Activated naive CD8-positive, alpha-beta T cell treated with anti-CD3 and anti-CD28 coated beads for 36 hours (primary cell): ENCODE measurements at places on chromosomes 7 and 10. TPM values are rescaled to one million over a fixed set of nuclear protein-coding genes. Genes with fewer than 3 reads are reported as not detected.

ITGA8 gene
- total RNA-seq, result not detected

TRIM74 gene
- 0.35 TPM for total RNA-seq

NAT16 gene
- total RNA-seq, result not detected

SLC39A12 gene
- not detected for total RNA-seq

PODXL gene
- total RNA-seq, result 0.70 TPM

OPALIN gene
- not detected for total RNA-seq

NSUN6 gene
- total RNA-seq, result 13.0 TPM

CXCL12 gene
- total RNA-seq, result not detected

WNT16 gene
- total RNA-seq, result not detected

HOXA9 gene
- total RNA-seq, result not detected

AKR1E2 gene
- total RNA-seq, result 5.6 TPM

UPK3BL2 gene
- 9.6 TPM for total RNA-seq

OR2A12 gene
- not detected for total RNA-seq

- no peak for DNase-seq
These were observed 190.2 kb downstream of the REEP3 start for GRCh38 chr10:63711361-63711760.

GRCh38 chr7:107684947-107685463 is 24.4 kb downstream of the SLC26A4 start:
- no peak for DNase-seq

DNA sequence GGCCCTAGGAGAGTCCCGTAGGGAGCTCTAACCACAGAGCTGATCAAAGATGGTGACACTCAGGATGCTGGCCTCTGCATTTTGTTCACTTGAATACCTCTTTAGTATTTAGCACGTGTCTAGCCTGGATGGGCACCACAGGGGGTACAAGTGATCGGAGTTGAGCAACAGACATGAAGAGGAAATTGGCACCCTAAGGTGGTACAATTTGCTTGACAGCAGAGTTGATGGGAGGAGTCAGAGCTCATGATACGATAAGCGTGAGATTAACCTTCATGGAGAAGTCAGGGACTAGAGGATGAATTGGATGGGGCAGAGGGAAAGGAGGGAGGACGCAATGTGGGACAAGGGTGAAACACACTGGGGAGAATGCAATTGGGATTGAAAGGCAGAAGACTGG is 9.9 kb upstream of the ZNF212 start:
- DNase-seq, result no peak

DNA sequence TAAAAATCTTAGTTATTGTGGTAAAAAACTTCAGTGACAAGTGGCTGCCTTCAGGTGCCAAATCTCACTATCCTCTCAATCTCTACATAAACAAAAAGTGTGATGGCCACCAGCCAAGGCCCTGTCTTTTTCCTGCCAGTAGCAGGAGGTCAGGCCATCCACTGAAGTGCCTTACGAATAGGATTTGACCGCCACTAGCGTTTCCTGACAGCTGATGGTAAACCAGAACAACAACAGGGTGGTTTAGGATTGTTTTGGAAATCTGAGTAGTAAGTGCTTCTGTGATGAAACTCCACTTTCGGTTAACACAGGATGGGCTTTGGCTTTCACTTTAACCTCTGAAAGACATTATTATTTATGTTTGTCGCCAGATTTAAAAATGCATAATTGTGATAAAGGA is 55.7 kb upstream of the OGDHL start:
- no peak for DNase-seq

GRCh38 chr10:126124046-126124445 is 227.7 kb downstream of the FANK1 start:
- DNase-seq, result no peak

DNA sequence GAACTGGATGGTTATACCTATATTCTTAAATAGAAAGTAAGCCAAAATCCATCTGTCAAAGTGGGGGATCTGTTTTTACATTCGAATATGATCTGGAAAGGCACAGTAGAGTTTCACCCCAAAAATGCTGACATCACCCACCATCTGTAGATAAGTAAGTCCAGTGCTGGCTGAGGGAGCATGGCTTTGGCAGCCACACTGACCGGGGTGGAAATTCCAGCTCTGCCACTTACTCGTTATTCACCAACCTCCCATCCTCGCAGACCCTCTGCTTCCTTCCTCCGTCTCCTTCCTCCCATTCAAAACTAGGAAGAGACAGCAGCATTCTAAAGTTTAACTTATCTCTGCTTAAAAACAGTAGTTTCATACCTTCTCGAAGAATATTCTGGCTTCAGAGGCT is 84.9 kb upstream of the GATA3 start:
- no peak for DNase-seq

GRCh38 chr10:78407009-78407711 is 373.5 kb downstream of the RPS24 start:
- DNase-seq, result peak; percentile 66

- DNase-seq, result no peak
These were observed 89.1 kb downstream of the TNS3 start for GRCh38 chr7:47492716-47493325.

DNA sequence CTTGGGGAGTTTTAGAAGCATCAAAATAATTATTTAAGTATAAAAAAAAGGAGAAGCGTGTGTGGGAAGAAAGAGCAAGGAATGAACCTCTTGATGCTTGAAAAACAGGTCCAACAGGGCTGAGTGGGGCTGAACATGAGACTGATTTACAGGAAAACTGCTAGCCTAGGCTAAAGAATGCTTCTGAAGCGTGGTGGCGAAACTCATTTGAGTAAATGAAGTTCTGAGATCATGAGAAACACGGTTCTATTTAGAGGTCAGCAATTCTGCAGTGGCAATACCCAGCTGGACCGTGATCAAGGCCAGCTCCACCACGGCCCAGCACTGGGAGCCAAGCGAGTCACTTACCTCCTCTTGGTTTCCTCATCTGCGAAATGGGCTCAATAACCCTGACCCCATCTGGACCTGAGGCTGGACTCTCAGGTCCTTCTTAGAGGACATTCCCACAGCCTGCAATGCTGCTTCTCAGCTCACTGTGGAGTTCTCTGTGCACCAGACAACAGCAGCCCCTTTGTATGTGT is 140.1 kb upstream of the ADAM12 start:
- no peak for DNase-seq

DNA sequence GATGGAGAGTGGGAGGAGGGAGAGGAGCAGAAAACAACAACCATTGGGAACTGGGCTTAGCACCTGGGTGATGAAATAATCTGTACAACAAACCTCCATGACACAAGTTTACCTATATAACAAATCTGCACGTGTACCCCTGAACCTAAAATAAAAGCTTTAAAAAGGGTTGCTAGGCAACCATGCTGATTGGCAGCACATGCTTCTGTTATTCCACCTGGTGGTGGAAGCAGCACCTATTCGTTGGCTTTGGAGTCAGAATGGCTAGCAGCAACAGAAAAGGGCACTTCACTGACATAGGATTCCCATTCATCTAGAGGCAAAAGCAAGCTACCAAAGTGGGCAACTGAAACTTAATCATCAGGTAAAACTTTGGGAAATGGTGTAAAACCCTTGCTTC is 57.1 kb downstream of the RELN start:
- no peak for DNase-seq

DNA sequence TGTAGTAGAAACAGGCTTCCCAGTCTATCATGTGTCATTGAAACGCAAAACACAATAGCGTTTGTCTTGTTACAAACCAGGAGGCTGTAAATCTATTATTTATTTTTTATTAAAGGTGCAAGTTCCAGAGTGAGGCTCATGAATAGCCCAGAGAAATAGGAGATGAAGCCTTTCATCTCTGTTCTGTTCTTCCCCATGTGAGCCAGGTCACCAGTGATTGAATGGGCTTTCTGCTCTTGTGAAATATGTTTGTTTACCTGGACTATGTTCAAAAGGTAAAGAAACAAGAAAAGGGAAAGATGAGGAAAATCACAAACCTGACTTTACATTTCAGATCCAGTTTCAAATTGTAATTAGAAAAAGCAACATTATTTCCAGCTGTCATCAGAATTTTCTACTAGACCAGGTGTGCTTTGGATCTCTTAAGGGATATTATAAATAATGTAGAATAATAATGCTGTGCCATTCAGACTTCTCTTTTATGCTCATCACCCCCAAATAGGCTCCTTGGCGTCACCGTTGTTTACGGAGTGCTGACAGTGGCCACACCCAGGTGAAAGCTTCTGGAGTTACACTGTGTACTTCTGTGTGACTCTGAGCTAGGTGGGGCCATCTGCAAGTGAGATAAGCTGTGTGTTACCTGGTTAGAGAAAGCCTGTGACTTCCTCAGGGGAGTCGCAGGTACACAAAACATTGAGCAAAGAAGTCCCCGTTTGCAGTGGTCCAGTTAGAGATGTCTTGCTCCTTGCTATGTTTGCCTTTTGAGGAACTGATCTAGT is 274.9 kb downstream of the SDK1 start:
- no peak for DNase-seq

GRCh38 chr7:412313-412710 is 107.3 kb downstream of the PDGFA start:
- DNase-seq, result no peak

DNA sequence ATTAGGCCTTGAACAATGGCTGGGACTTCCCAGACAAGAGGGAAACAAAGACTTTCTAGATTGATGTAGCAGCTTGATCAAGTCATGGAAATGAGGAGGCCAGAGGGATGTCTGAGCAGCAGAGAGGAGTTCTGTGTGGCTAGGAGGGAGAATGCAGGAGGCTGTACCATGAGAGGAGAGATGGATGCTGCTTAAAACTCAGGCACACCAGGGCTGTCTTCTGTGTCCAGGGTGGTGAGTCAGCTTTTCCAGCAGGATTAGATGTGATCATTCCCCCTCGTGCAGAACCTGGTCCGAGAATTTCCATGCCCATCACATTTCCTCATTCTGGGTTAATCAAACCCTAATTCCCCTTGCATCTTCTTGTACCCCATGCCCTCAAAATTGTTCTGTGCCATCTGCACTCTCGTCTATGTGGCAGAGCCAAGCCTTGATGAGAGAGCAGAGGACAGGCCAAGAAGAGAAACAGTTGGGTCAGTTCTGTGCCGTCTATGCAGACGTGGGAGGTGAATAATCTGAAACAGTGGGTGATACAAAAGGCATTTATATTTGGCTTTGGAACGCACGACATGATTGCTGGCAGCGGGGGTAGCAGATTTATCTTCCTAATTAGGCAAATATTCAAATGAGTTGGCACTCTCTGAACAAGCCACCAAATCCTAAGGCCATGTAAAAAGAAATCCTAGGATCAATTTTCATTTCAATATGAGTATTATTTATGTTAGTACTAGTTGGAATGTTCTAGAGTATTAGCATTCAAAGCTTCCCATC is 160.7 kb downstream of the TMEM178B start:
- no peak for DNase-seq

GRCh38 chr10:13347043-13347499 is 1.0 kb downstream of the SEPHS1 start:
- no peak for DNase-seq

DNA sequence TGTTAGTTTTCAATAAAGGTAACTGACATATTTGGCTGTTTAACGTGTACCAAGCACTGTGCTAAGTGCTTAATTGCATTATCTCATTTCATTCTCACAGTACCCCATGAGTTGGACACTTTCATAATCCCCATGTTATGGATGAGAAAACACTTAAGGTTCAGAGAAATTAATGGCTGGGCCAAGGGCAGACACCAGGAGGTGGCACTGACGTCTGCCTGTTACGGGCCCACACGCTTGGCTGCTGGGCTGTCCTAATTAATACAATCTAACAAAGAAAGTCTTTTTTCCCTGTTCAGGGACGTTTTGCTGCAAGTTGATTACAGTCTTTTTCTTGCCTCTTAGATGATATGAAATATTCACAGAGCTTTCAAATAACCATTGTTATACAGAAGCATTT is 16.1 kb downstream of the DYDC2 start:
- no peak for DNase-seq

DNA sequence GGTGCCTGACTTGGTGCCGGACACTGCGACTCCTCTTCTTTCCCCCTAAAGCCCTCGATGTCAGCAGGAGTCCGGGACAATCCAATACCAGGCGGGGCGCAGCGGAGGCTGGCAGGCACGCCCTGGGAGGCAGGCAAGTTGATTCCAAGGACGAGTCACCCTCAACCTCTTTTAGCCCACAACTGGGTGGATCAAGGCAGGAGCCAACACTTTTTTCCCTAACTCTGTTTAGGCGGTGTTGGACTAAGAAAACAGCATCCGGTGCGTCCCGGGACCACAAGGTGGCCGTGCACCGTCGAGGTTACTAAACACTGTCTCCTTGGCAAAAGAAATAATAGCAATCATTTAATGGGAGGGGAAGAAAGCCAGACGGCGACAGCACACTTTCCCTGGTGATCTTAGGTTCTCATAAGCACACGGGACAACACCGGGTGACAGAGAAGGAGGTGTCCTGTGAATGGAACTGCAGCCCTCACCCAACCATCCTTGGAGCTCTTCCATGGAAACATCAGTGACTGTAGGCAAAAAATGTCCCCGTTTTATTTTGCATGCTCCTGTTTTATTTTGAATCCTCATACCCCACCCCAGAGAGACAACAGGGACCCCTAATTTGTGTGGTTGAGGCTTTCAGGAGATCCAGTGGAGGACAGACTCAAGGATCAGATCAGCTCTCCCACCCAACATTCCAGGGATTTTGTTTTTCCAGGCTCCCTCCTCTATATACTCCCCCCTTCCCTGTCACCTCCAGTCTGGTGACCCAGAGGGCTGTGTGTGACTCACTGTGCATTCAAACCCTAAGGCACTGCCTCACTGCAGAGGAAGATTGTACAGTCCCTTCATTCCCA is 1.3 kb upstream of the CALCR start:
- no peak for DNase-seq

- no peak for DNase-seq
These were observed 178.2 kb upstream of the KLF6 start for GRCh38 chr10:3963191-3963673.

GRCh38 chr10:21526188-21526859 is 842 bp upstream of the SKIDA1 start:
- DNase-seq, result peak; percentile 57

DNA sequence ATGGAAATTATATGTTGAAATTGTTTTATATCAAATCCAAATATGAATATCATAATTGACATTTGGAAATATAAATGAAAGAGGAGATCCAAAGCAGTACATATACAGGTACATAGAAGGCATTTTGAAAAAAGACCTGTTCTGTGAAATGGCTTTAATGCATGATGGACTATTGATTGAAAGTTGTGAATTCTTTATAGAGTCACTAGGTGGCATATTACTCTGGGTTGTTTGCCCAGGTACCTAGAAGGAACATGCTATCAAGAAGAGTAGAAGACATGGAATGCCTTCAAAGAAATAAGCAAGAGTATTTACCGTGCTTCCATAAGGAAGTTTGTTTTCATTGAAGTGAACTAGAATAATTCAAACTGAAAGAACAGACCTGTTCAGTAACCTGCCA is 160.0 kb upstream of the ANK3 start:
- no peak for DNase-seq

GRCh38 chr7:108375668-108376067 is 80.6 kb downstream of the NRCAM start:
- no peak for DNase-seq

GRCh38 chr7:127782075-127782474 is 130.1 kb downstream of the SND1 start:
- no peak for DNase-seq

- DNase-seq, result no peak
These were observed 148.5 kb downstream of the PPP1R17 start for GRCh38 chr7:31835471-31835870.

- no peak for DNase-seq
These were observed 93.0 kb downstream of the ABLIM1 start for GRCh38 chr10:114565066-114565465.

- no peak for DNase-seq
These were observed 143.2 kb upstream of the C7orf33 start for GRCh38 chr7:148447221-148447849.
